ENCODE measurements at places on chromosomes 4 and X.
A peak's percentile ranks its signal among the peaks of the same experiment; 100 is the strongest.

DNA sequence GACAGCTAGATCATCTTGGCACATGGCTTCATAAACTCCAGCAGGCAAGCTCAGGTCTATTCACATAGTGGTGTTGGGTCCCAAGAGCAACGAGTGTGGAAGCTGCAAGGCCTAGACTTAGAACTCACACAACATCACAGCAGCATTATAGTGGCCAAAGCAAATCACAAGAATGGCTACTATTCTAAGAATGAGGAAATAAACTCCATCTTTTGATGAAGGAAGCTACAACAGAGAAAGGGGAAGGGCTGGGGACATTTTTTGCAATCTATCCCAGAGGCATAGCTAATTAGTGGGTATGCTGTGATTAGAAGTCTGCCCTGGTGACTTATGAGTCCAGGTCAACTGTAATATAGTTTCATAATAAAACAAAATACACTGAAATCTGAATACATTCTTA is 42.9 kb upstream of the TAB3 start:
- no peak for DNase-seq

GRCh38 chr4:59094505-59094904 is 1984.3 kb upstream of the IGFBP7 start:
- DNase-seq, result no peak

GRCh38 chr4:4514786-4515185 is 27.1 kb downstream of the STX18 start:
- DNase-seq, result no peak

GRCh38 chr4:48122756-48123155 is 11.3 kb downstream of the TXK start:
- DNase-seq, result no peak

- DNase-seq, result no peak
These were observed 367.9 kb upstream of the SPOCK3 start for GRCh38 chr4:167602157-167602556.

DNA sequence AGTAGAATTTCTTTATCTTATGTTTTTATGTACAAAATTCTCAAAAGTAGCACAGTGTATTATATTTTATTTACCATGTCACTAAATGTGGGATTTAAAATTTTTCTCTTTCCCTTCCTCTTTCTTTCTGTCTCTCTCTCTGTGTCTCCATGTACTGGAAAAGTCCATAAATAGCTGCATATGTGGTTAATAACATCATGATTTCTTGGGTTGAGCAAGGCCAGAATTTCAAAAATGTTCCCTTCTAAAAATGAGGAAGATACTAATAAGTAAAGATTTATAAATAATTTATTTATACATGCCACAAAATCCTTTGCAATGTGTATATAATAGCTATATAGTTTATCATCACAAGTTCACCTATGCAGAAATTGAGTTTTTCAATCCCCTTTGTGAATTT is 29.1 kb upstream of the DKK2 start:
- DNase-seq, result no peak

DNA sequence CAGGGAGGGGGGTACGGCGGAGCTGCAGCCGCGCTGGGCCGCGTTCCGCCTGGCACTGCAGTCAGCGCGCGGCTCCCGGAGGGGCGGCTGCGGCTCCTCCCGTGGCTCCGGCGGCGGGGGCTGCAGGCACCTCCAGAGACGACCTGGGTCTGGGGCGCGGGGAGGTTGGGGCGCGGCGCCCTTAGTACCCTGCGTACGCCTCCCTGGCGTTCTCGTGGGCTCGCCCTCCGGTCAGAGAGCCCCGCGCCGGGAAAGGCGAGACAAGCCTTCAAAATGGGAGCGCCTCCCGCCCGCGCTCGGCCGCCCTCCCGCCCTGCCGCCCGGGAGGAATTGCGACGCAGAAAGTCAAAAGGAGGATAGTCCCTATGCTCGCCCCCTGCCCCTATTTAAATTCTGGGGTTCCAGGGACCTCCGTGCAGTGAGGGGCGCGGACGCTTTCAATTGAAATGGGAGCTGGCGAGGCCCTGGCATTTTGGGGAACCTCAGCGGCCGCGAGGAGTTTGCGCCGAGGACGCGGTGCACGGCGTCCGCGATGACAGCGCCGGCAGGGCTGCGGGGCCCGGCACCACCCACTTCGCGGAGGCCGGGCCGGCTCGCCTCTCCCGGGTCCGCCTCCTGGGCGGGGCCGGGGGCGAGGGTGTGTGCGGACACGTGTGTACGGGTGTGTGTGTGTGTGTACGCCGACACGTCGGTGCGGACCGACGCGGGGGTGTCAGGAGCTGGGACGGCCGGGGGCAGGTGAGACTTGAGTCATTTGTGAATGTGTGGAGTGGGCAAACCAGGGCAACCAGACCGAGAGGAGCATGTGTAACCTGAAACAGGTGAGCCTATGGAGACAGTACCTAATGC is 544 bp downstream of the HERC3 start:
- peak; percentile 87 for DNase-seq

DNA sequence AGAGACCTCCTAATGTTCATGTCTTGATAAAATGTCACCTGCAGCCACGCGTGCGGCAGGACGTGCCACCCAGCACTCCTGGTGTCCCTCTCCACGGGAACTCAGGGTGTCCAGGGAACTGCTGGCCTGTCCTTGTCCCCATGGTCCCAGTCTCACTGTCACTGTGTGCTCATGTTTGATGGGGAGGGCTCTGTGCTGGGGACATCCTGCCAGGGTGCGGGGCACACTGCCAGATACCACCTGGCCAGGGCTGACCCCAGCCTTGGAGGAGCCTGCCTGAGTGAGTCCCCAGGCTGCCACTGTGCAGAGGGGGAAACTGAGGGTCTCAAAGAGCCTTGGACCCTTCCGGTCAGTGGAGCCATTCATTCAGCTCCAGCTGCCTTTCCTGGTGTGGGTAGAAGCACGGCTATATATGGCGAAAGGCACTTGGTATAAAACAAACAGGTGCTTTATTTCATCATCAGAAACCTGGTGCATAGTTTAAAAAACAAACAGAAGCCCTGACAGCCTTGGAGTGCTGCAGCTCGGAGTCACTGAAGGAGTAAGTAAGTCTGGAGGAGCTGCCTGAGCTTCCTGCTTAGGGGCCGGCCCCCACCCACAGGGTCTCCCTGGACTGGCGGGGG is 33.0 kb downstream of the NOP14 start:
- DNase-seq, result no peak

DNA sequence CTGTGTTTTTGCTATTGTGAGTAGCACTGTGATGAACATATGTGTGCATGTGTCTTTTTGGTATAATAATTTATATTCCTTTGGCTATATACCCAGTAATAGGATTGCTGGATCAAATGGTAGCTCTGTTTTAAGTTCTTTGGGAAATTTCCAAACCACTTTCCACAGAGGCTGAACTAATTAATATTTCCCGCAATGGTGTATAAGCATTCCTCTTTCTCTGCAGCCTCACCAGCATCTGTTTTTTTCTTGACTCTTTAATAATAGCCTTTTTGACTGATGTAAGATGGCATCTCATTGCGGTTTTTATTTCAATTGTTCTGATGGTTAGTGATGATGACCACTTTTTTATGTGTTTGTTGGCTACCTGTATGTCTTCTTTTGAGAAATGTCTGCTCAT is 247.7 kb upstream of the NDST3 start:
- DNase-seq, result no peak

GRCh38 chr4:6109842-6110560 is 90.3 kb downstream of the JAKMIP1 start:
- DNase-seq, result peak; percentile 8

DNA sequence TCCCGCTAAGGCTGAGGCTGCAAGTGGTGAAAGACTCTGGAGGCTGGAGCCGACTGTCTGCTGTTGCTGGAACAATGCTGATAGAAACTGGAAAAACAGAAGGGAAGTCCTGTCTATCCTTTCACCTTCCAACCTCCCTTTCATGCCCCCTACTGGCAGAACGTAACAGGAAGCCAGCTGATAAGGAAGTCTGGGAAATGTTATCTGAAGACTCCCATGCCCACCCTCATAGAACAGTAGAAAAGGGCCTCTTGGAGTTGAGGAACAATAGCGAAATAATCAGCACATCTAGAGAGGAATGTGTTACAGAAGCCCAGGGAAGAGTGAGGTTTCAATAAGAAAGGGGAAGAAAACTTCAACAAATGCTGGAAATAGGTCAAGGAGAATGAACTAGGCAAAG is 117.1 kb upstream of the DKK2 start:
- DNase-seq, result no peak

DNA sequence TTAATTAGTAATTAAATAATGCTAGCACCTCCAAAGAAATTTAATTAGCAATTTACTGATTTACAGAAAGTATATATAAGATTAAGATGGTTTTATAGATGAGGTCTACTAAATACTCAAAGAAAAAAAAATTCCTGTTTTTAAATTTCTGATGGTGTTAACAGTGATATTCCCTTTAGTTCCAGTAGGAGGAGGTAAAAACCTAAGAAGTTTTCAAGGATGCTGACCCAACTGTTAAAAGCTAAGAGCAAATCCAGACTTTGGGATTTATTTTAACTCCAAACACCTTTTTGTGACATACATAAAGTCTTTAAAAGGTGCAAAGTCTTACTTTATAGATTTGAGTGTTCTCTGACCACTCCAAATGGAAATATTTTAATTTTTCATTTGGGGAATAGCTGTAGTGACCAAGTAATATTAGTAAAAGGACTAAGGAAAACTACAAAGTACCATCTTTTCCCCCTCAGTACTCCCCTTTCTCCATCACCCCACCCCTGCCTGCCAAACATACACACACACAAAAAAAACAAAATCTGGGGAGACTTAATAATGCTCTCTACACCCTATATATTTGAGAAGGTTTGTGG is 34.2 kb upstream of the CSN1S1 start:
- DNase-seq, result no peak

DNA sequence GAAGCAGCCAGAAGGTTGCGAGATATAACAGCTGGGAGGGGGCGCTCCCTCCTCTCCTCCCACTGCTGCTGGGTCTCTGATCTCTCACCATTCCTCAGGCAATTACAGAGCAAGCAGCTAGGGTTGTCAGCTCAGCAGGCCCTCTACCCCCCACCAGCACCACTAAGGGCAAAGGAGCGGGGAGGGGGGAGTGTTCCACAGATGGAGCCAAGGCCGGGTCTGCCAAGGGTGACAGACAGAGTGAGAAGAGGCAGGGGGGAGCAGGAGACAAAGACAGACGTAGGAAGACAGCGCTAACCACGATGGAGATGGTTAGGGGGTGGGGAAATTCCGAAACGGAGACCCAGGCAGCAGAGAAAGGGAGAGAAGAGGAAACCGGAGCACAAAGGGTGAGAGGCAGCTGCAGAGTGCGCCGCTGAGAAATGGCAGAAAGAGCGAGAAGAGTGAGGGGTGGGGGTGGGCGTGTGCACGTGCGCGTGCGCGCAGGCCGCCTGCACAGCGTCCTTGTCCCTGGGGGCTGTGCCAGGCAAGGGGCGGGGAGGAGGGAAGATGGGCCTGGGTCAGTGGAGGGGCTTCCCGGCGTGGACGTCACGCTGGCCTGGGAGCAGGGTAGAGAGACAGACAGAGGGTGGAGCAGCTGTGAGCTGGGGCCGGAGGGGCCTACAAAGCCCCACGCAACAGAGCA is 6.9 kb downstream of the L1CAM start:
- DNase-seq, result no peak

DNA sequence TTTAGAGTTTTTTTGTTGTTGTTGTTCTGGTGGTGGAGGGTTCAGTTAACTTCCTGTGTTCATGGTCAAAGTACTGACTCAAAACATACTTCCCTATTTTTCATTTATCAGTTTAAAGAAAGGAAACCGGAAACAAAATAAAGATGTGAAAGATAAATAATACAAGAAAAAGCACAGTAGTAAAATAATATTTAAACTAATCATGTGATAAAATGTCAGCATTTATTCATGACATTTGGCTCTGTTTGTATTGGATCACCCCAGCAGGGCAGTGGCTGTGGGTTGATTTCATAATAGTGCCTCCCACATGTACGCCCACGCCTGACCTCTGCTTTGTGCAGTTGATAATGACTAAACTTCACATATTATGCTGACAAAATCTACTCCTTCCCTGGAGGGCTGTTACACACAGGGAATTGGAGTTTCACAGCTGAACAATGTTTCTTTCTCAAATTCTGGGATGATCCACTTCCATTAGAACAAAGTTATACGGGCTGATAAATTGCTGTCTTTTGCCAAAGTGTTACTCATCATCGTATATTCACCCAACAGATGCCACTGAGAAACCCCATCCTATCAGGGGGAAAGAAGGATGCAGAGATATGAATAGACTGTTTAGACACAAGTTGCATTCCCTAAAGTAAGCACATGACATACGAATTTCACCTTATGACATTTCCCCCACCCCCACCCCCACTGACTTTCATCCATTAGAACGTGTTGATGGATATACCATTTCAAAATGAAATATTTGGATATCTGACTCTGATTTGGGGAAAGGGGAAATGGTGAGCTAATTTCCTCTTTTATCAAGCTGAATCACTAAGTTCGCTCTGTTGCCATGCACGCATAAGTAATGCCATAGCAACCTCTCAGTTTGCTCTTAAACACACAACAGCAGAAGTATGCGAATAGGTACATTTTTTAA is 48.3 kb downstream of the AMELX start:
- no peak for DNase-seq

GRCh38 chr4:41752081-41752836 is 3.7 kb upstream of the PHOX2B start:
- no peak for DNase-seq

DNA sequence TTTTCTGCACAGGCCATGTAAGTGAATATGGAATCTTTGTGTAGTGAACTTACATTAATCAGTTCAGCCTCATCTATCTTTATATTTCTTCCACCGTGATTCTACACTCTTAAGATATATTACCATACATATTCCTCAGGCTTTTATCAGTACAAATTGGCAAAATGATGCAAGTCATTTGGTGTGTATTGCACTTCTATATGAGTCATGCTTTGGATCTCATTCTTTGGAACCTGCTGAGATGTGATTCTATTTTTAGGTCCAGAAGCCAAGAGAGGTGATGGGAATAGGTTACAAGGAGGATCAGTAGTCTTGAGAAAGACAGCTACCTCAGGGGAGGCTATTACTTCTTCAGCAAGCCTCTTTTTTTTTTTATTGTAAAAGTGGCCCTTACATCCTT is 204.4 kb downstream of the ZNF330 start:
- no peak for DNase-seq
